Neural crest cell (in vitro differentiated cells): ENCODE measurements at places on chromosomes 2 and 18.

- DNase-seq = no peak
These were observed 85.2 kb downstream of the RBMS1 start for GRCh38 chr2:160408173-160408958.

GRCh38 chr18:25111377-25112288 lies 240.3 kb downstream of the ZNF521 start:
- DNase-seq = no peak

DNA sequence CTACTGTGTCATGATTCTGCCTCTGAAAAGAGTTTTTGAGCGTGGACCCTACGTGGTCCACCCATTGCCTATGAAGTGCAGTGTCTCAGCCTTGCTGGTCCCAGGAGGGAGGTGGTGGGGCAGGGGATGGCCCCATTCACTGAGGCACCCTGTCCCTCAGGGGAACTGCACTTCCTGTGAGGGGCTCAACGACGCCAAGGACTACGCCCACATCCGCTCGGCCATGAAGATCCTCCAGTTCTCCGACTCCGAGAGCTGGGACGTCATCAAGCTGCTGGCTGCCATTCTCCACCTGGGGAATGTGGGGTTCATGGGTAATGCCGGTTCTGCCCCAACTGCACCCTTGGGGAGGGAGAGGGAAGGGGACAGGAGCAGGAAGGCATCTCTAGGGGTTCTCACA lies 42.5 kb downstream of the MYO7B start:
- no peak for DNase-seq

GRCh38 chr18:38933910-38934510 lies 1368.4 kb upstream of the CELF4 start:
- DNase-seq = no peak

DNA sequence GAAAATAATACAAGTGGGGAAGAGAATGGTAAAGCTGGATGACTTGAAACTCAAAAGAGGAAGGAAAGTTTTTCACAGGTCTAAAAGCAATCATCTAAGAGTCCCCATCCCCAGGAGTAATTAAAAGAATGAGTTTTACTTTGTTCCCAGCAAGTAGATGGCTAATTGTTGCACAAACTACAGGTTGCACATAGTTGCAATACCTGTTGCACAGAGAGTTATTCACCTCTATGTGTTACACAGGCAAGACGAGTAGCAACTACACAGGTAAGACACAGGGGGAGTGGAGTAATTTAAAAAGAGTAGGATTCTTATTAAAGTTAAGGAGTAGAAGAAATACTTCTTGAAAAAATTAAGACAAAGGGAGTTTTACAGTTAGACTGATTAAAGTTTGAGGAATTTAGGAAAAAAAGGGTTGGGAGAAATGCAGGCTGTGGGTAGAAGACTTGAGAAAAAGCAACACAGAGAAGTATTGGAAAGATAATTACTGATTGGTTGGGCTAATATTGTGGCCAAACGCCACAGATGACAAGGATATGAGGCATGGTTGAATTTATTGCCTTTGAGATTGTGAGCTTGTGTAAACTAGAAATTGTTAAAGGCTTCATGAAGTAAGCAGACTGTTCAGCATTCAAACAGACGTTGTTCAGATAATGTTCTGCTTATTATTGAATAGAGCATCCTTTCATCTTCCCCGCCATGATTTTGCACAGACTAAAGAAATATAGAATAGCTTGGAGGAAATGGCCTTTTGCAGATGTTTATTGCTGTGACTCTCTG lies 699.3 kb downstream of the NR4A2 start:
- DNase-seq = no peak

- DNase-seq = no peak
These were observed 134.7 kb downstream of the RIF1 start for GRCh38 chr2:151544449-151544848.

GRCh38 chr2:240628507-240628807 lies 3.2 kb downstream of the GPR35 start:
- no peak for DNase-seq

DNA sequence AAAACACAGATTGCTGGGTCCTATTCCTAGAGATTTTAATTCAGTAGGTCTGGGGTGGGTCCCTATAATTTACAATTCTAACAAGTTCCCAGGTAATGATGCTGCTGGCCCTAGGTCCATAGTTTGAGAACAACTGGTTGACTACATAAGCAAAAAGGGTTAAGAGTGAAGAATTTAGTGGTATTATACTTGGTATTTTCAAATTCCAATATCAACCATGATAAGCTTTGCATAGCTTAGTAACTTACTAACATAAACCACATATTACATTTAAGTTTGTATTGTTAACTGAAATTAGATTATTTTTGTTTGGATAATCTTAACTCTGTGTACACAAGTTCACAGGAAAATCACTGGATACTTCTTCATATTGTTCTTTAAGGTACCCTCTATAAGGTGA lies 862.9 kb upstream of the ACVR2A start:
- no peak for DNase-seq

DNA sequence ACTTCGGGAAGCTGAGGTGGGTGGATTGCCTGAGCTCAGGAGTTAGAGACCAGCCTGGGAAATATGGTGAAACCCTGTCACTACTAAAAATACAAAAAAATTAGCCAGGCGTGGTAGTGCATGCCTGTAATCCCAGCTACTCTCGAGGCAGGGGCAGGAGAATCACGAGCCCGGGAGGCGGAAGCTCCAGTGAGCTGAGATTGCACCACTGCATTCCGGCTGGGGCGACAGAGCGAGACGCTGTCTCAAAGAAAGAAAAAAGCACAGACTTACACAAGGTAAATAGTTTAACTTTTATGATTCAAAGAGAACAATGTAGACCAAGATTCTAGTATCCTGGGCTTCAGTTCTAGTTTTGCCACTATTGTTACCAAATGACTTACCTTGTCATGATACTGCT lies 37.4 kb downstream of the NCKAP1 start:
- DNase-seq = no peak

DNA sequence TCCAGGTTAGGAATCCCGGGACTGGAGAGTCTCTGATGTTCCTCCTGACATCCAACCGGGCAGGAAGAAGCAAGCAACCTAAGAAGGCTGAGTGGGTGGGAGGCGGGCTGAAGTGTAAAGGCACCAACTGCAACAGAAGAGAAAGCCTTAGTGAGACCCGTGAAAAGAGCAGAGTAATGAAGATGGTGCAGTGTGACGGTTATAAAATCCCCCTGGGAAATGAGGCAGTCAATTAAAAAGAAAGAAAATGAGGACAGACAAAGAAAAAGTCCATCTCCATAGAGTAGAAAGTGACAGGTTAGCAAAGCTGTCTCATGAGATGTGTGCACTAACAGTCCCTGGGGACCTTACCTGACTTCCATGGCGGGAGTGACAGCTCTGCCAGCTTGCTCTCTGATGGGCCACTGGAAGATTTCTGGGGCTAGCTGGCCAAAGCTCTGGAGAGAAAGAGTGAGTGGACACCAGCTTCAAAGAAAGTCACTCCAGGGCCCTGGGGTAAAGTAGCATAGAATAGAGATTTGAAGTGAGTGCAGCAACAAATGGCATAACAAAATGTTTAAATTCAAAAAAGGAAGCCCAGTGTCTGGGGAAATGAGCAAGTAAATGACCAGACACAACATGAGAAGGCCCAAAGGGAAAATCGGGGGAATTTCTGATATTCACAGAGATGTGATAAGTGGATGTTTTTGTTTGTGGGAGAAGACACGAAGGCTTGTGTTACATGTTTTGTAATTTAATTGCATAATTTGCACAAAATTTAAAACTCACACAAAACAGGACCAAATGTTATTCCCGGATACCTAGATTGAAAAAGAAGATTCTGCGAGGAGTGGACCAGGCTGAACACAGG lies 44.1 kb upstream of the IGFBP2 start:
- no peak for DNase-seq

DNA sequence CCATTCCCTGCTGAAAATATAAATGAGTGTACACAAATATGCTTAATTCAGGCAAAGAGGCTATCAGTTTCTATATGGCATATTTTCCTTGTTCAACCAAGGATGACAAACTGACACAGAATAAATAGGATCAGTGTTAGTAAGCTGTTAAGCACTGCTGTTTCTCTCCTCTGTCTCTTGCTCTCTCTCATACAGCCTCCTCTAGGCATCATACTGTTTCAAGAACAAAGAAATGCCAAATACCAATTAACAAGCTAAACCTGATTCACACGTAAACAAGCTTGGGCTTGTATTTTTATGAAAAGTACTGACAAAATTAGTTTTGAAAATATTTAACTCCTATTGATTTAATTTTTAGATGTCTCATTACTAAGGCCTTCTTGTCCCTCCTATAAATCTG lies 1027.2 kb upstream of the ACVR2A start:
- no peak for DNase-seq

DNA sequence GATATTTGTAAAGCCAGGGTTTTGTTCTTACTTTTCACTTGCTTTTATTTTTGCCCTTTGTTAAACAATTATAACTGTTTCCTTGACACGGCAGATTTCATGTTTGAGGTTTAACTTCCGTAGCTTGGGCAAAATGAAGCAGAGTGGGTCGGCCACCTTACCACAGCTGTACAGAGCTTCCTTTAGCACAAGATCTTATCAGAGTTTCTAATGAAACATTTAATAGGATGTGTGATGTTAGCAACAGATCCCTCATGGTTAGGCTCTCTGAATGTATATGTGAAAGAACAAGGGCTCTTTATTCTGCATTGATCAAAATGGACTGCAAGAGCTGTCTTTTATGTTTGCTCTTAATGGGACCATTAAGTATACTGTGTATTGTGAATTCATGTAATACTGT lies 22.3 kb downstream of the RNF125 start:
- DNase-seq = no peak

- DNase-seq = no peak
These were observed 30.6 kb downstream of the ADRA2B start for GRCh38 chr2:96085541-96086355.

DNA sequence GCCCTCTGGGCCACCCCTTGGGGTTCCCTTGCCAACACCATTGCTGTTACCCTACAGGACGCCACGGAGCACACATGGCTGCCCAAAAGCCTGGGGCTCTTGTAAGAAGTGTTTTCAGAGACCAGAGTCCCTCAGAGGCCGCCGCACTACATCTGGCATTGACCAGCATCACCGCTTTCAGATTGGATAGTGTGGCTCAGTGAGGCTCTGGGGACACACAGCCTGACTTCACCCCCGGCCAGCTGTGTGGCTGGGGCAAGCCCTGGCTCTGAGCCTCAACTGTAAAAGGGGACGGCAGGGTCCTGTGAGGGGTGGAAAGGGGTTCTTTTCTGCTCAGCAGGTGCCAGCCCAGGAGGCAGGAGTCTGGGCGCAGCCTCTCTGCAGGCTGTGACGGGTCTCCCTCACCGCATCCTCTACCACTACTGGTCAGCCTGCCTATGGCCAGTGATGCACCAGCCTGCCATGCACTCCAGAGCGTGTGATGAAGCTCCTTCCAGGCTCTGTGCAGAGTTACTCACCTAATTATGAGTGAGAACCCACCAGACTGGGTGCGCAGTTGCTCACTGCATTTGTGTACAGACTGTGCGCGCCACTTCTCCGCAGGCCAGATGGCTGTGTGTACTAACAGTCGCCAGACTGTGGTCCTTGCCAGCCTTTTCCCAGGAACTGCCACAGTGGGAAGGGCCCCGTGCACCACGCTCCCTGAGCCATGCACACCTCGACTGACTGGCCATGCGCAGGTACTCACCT lies 10.7 kb upstream of the OTOF start:
- no peak for DNase-seq

DNA sequence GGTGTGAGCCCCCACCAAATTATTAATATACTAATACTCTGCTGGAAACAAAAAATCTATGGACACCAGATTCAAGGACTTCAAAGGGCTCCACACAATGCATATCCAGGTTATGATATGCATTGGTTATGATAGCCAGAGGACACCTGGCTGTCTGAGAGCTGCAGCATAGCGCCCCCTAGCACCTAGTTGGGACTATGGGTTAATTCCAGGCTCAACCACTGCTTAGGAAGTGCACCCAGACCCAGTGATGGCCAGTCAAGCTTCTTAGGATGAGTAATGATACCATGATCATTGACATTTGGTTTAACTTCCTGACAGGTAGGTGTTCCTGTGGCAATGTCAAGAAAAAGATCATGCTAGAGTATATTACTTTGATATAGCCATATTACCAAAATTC lies 3.8 kb upstream of the FRZB start:
- no peak for DNase-seq

DNA sequence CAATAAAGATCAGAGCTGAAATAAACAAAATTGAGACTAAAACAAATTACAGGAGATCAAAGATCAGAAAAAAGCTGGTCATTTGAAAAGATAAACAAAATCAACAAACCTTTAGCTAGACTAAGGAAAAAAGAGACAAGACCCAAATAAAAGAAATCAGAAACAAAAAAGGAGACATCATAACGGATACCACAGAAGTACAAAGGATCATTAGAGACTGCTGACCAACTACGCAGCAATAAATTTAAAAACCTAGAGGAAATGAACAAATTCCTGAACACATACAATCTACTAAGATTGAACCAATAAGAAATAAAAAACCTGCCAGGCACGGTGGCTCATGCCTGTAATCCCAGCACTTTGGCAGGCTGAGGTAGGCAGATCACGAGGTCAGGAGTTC lies 33.7 kb downstream of the USP34 start:
- no peak for DNase-seq

GRCh38 chr2:65231121-65231520 lies 3.5 kb downstream of the ACTR2 start:
- DNase-seq = no peak

DNA sequence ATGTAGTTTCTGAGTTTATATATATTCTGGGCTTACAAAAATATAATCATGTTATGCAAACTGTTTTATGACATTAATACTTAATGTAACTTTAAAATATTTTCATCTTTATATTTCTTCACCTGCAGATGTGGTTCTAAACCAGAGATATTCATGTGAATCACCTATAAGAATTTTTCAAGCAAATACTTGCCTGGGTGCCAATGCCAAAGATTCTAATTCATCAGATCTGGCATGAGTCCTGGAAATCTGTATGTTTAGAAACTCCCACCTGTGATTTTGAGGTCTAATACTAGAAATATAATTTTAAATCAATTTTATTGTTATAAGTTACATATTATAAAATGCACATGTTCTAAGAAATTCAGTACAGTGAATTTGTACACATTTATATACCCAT lies 19.9 kb upstream of the DNAH6 start:
- DNase-seq = no peak

DNA sequence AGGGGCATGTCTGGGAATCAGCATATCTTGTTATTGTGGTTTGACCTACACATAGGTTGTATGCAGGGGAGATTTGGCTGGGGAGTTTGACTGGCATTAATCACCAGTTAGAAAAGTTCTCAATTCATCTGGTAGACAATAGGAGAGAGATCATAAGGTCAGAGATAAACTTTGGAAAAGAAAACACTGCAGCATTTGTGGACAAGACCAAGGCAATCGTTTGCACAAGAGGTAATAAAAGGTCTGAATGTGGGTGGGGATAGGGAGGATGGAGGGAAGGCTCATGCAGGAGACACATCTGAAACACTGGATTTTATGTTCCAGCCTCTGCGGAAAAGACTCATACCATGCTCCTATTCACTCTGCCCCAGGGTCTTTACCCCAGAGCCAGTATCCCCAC lies 136.9 kb downstream of the MAIP1 start:
- no peak for DNase-seq

GRCh38 chr2:134320930-134321329 lies 67.1 kb downstream of the MGAT5 start:
- no peak for DNase-seq

GRCh38 chr2:106584304-106584954 lies 97.3 kb downstream of the CD8B2 start:
- no peak for DNase-seq

GRCh38 chr2:118054213-118055008 lies 33.9 kb upstream of the INSIG2 start:
- DNase-seq = no peak
